GM23248 (cell line): ENCODE measurements at places on chromosomes 12 and 14.

DNA sequence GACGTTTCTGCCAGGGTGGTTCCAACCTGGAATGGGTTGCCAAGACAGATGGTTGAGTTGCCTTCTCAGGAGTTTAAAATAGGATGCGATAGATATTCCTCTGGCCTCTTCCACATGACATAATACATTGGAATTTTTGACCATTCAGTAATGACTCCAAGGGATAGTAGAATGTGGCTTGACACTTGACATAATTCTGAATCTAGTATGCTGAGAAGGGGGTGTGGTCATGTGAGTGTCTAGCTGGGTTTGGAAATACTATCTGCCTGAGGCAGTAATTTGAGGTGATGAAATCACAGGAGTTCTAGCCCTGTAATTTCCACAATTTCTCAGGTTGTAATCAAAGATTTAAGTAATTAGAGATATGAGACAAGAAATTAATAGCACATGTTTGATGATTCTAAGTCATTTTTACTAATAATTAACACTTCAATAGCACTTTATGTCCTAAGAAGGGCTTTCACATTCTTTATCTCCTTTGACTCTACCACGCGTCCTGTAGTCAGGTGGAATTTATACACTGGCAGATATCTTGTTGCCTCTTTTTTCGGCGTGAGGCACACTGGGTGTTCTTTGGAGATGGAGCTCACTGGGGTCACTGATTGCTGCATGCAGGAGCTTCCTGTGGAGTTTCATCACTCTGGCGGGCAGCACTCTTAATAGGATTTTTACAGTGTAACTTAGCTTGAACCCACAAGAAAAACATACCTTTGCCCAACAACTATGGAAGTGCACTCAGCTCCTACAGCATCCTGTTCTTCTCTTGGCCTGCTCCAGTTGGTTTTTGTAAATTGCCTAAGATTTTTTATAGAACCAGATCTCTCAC, 3.2 kb upstream of the AMIGO2 start:
- peak; percentile 95 for DNase-seq

GRCh38 chr12:111249018-111249370, 119.9 kb downstream of the PHETA1 start:
- DNase-seq, result peak; percentile 43

GRCh38 chr14:55665067-55665675, 85.2 kb downstream of the KTN1 start:
- no peak for DNase-seq

DNA sequence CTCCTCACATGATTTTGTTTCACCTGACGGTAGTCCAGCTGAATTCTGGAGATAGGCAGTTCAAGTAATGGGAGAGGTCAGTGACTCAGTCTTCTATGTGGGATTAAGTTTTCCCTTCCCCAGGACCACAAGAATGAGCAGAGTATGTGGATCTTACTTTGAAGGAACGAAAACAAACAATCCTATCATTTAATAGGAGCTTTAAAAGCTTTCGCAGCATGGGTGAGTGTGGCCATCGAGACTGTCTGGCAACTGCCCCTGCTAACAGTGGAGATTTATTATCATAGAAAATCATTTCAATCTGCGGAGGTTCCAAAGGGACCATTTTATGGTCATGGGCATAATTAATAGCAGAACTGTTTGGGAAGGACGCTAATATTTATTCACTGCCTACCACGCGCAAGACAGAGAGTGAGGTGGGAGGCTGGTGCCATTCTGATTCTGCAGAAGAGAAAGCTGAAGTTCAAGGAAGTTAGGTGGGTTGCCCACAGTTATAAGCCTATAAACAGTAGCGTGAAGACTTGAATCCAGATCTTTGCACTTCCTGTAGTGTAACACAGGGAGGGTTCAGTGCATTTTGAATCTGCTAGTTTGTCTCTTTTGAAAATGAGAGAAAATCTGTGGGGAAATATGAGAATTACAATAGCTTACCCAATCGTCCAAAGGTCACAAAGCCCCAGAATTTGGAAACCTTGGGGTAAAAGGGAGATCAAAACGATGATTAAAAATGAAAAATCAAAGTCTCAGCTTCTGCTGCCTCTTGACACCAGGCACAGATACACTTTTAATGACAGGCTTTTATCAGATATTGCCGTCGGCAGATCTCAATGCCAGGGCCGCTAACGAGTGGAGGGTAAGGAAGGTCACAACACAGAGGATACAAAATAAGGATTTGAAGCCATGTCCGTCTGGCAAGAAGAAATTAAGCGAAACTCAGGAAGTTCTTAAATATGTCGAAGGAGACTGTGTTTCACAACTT, 209.6 kb downstream of the CRADD start:
- DNase-seq, result peak; percentile 77

- DNase-seq, result no peak
Measured at GRCh38 chr12:118741194-118741593, 240.1 kb upstream of the SRRM4 start.

GRCh38 chr14:68506645-68507419, 286.0 kb downstream of the ZFP36L1 start:
- DNase-seq, result no peak

GRCh38 chr12:101951002-101951670, 73.8 kb downstream of the DRAM1 start:
- no peak for DNase-seq

DNA sequence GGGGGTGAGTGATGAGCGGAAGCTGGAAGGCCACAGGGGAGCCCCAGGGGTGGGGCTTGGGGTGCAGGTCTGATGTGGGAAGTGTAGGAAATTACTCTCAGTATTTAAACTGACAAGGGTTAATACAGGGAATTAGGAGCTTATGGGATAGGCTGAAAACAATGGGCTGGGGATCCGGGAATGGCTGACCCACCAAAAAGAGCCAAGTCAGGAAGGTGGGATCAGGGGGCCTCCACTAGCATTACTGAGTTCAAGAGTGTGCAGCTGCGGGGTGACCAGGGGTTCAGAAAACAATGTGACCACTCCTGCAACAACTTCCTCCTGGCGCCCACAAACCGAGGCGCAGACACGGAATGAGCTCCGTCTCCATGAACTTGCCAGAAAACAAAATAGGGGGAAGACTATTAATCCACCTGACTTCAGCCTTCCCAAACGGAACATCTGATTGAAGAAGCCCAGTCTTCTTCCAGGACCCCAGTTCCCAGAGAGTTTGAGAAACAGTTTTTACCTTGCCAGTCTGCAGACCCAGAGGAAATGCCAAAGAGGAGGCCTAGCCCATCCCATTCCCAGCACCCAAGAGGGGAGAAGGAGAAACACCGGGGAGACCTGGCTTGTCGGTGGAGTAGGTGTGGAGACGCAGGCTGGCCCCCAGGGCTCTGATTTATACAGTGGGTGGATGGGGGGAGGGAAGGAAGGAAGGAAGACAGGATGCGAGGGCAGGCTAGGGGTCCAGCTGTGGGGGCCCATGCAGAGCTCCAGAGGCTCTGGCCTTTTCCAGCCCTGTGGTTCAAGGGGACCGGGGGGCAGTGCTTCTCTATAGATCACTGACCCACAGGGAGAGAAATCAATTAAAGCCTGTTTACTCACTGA, 16.5 kb upstream of the YY1 start:
- no peak for DNase-seq

DNA sequence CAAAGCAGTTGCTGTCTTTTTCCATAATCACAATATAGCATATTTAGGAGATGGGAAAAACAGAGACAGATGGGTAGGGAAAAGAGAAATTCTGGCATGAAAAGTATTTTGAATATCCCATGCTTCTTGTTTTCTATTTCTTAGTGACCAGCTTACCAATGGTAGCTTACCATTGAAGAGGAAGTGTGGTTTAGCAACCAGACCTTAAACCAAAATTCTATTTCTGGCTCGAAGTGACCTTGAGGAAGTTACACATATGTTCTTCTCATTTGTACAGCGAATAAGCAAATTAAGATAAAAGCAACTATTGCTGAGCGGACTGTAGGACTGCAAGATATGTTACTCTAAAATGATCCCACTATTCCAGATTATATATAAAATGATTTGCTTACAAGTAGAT, 82.9 kb downstream of the FGD4 start:
- no peak for DNase-seq

DNA sequence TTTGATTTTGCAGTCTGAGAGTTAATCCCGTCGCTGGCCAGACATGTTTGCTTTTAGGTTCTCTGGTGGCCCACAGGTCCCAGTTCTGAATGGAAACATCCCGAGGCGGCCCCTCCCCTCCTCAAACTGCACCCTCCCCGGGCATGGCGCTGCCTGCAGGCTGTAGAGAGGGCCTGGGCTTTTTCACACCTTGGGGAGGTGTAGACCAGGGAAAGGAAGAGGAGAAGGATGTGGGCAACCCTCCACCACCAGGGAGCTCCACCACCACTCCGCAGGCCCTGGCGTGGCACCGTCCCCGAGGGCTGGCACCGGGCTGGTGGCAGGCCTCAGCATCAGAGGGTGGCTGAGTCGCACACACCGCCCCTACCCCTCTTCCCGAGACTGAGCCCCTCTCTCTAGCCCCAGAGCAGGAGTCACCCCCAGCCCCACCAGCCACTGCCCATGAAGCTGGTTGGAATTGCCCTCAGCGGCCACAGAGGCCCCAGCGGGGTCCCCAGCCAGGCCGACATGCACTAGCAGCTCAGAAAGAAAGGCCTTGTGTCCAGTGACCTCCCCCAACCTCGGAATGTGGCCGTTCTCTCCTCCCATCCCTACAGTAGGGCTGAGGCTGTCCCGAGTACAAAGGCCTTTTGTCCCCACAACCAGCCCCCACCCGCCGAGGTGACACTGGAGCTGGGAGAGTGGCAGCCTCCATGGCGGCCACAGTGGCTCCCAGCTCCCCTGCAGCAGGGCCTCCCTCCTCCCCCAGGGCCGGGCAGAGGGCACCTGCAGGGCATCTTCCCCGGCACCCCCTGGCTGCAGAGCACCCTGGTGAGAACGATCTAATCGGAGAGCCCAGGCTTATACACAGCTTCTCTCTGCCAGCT, 23.5 kb upstream of the INF2 start:
- no peak for DNase-seq

- DNase-seq, result peak; percentile 20
Measured at GRCh38 chr14:81384900-81385299, 15.2 kb downstream of the STON2 start.

DNA sequence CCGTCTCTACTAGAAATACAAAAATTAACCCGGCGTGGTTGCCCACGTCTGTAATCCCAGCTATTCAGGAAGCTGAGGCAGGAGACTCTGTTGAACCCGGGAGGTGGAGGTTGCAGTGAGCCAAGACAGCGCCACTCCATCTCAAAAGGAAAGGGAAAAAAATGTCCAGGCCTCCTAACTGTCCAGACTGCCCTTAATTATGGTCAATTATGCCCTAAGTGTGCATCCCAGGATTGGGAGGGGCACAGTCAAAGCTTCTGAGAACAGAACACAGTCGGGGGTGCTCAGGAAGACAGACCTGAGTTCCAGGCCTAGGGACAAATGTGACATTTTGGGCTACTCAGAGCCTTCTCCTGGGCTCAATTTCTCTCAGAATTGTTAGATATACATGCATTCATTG, 31.8 kb upstream of the SMUG1 start:
- DNase-seq, result no peak

GRCh38 chr14:100289916-100290606, 16.2 kb downstream of the SLC25A29 start:
- no peak for DNase-seq

DNA sequence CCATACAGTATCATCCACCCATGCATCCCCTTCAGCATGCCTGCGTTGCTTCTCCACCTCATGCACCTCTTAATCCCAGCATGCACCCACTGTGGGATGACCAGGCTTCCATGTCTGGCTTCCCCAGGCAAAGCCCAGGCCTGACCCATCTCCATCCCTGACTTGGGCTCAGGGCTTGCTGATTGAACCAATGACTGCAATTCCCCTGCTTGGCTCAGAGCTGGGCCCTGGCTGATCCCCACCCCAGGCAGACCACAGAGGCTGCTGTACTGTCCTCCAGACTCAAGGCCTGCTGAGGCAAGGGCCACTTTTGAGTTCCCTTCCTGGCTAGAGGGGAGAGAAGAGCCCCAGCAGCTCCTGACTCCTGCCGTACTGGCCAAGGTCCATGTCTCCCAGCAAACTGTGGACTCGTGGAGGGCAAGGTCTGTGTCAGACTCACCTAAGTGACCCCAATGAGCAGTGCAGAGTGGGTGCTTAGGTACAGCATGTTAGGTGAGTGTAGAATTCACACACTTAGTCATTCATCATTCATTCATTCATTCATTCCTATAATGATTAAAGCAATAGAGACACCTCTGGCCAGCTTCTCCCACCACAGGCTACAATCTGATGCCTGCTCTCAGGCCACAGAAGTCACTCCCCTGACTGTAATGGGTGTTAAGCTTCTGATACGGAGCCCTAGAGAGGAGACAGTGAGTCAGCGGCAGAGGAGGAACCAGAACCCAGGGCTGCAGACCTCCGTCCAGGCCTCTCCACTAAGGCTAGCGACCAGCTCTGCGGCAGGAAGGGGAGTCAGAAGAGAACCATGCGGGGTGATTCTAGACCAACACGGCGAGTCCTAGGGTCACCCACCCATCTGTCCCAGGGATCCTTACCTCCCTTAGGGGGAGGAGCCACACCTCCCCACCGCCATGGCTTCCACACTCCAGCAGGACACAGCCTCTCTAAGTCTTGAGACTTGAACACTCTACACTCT, 2.9 kb downstream of the BEGAIN start:
- DNase-seq, result no peak

GRCh38 chr14:90248594-90248993, 7.8 kb upstream of the PSMC1 start:
- DNase-seq, result no peak

DNA sequence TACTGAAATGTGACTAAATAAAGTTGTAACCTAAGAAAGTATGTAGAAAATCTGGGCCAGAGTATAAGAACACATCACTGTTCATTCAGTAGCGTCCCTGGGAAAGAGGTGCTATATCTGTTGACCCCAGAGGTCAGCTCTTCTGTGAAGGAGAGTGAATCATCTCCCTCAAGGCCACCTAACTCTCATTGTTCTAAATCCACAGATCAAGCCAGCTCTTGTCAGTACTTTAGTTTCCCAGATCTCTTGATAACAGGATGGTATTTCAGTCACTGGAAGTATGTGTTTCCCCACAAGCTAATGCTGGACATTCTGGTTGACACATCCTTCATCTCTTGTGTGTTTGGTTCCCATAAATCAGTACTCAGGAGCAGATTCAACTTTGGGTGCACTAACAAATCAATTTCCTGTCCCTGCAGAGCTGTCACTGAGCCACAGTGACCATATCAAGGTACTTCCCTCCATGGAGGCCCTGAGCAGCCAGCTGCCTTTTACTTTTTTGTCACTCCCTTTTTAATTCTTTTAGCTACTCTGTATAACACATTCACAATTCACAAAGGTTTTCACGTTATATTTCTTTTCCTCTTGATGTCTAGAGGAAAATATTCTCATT, 7.8 kb downstream of the KRT1 start:
- no peak for DNase-seq

GRCh38 chr12:5307065-5307464, 124.8 kb upstream of the NTF3 start:
- no peak for DNase-seq

DNA sequence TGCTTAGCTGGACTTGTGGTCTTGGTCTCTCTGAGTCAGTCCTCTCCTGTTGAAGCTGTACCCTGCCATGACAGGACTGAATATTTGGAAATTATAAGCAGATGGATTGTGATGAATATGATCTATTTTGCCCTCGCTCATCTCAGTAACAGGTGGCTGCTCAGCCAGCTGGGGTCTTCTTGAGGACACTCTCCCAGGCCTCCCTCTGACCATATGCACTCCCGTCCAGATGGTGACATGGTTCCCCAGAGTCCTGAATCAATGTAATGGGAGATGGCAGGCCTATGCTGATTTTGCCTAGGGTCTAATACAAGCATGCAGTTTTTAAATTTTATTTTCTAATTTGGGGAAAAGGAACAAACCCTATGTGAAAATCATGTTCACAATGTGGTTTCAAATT, 63.1 kb upstream of the TRHDE start:
- DNase-seq, result no peak
